ENCODE measurements at places on chromosomes 5 and 9. TPM values are rescaled to one million over a fixed set of nuclear protein-coding genes. Genes with fewer than 3 reads are reported as not detected.

The SURF2 gene
- 50.1 TPM for polyA plus RNA-seq

The UNC13B gene
- polyA plus RNA-seq: 25.8 TPM

The IL3 gene
- not detected for polyA plus RNA-seq

The HK3 gene
- polyA plus RNA-seq: 56.1 TPM

The KLF4 gene
- 75.0 TPM for polyA plus RNA-seq

The CNOT8 gene
- 74.9 TPM for polyA plus RNA-seq

The FABP6 gene
- polyA plus RNA-seq: 6.0 TPM

The GADD45G gene
- polyA plus RNA-seq: 30.4 TPM

The REEP2 gene
- polyA plus RNA-seq: 0.29 TPM

The FOXD4L6 gene
- 0.05 TPM for polyA plus RNA-seq

Data from lung (tissue), 17 donors.